Activated naive CD4-positive, alpha-beta T cell treated with anti-CD3 and anti-CD28 coated beads for 36 hours (primary cell): ENCODE measurements at places on chromosomes 3 and 15.

GRCh38 chr3:49673715-49674496, at the start of gene APEH:
Gene APEH (plus strand): TSS chr3:49674351. CDS start chr3:49674402, 51 bp downstream.
- DNase-seq = peak; percentile 99

GRCh38 chr15:57527382-57528091, 64.2 kb upstream of the MYZAP start:
- DNase-seq = peak; percentile 13

DNA sequence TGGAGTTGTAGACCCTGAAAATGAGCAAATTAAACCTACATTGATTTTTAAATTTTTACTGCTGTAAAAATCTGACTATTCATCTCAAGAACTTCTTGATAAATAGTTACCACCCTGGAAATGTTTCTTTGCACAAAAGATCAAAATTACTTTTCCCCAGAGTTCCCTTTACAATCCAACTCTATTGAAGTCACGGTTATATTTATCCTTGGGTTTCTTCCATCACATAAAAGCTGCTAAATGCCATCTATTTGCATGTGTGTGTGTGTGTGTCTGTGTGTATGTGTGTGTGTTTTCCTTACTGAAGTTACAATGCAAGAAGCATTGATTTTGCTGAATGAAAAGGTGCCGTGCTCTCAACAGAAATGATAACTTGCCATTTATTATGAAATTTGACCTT, 1273.0 kb downstream of the ROBO2 start:
- DNase-seq = no peak

DNA sequence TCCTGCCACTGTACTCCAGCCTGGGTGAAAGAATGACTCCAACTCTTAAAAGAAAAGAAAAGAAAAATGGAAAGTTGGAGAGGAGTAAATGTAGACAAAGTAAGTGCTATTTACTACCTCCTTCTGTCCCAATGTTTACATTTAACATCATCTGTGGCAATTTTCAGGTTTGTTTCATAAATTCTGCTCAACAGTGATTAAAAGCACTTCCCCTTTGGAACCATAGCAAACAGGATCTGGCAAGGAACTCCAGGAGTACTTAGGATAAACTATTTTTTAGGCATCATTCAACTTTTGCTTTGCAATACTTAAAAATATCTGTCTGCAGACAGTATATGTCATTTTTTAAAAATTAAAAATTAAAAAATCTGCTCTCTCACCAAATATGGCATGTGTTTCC, 5.5 kb upstream of the CX3CR1 start:
- DNase-seq = no peak

- DNase-seq = no peak
Observed at GRCh38 chr15:40043927-40044716, 5.1 kb upstream of the SRP14 start.

DNA sequence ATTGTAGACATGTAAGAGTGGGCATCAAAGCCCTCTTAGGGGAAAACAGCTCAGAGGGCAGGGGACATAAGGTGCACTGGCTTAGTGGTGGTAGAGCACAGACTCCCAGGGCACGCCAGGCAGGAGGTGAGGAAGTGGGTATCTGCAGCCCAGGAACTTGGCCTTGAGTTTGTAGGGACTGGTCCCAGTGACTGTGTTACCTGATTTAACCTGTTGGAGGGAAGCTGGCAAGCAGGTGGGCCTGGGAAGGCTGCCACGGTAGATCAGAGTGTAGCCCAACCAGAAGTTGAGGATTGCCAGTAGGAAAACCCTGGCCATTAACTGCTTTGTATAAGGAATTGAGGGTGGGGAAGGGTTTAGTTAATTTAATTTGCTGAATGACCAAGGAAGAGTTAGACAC, 417.5 kb upstream of the C2CD4B start:
- DNase-seq = no peak

DNA sequence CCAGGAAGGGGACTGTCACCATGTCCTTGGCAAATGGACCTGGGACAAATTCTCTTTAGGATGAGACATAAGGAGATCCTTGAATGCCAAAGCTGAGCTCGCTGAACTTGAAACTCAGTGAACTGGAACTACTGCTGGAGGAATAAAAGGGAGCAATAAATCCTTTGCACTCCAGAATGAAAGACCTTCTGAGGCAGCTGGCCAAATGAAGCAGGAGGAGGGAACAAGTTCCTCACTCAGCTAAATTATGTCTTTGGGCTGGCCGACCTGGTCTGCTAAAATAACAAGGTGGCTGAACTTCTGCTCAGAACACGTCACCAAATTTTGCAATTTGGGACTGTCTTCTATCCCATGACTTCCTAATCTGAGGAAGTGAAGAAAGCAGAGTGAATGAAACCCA, 314.7 kb downstream of the LPP start:
- DNase-seq = no peak

GRCh38 chr3:14126887-14127505, 2.1 kb downstream of the TMEM43 start:
- no peak for DNase-seq

DNA sequence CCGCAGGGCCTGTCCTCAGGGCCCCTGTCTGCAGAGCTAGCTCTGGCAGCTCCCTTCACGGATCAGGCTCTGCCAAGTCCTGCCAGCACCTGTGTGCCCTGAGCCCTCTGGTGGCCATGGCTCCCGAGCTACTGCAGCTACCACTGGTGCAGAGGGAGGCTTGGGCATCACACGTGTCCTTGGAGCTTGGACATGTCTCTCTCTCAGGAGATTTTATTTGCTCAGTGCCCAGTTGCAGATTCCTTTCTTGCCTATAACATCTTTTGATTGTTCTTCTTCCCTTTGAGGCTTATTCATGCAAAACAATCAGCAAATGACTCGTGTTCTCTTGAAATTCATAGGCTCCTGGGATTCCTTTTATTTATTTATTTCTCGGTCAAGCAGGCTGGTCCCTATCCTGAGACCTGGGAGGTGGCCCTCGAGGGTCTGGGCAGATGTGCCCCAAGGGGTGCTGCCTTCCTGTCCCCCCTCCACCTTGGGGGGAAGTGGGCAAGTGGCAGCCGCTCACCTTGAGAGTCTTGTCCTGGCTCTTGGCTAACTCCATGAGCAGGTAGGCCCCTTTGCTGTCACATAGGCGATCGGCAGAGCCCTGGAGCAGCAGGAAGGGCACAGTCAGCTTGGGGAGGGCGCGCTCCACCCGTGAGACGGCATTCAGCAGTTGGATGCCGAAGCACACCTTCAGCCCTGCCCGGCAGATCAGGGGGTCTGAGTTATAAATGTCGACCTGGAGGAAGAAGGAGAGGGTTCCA, 21.9 kb downstream of the ABTB1 start:
- peak; percentile 63 for DNase-seq

- no peak for DNase-seq
Observed at GRCh38 chr3:197329382-197329781, 31.0 kb upstream of the DLG1 start.

DNA sequence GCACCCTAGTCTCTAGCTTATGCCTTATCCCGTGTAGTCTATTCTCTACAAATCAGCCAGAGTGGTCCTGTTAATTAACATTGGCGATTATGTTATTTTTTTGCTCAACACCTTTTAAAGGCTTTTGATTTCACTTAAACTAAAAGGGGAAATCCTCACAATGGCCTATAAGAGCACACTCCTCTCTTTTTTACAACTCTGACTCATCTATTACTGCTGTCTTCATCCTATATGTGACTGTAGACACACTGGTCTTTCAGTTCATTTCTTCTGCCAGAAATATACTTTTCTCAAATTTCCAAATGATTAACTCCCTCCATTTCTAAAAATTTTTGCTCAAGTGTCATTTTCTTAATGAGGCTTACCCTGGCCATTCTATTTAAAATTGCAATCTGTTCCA, 143.4 kb downstream of the NSUN3 start:
- DNase-seq = no peak

DNA sequence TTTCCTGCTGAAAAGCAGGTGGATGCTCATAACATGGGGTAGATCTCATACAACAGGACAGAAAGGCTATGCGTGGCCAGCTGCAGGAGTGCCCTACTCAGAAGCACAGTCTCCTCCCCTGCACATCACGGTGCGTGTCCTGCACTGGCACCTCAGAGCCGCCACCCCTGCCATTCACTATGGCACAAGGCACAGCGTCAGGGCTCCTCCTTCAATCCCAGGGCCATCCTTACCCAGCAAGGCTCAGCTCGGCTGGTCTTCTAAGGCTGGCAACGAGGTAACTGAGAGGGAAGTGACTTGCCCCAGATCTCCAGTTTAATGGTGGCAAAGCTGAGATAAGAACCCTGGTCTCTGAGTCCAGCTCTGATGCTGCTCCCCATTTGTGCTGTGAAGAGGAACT, 97.1 kb downstream of the CPN2 start:
- no peak for DNase-seq

- no peak for DNase-seq
Observed at GRCh38 chr3:78402720-78403119, 1362.8 kb downstream of the ROBO2 start.

DNA sequence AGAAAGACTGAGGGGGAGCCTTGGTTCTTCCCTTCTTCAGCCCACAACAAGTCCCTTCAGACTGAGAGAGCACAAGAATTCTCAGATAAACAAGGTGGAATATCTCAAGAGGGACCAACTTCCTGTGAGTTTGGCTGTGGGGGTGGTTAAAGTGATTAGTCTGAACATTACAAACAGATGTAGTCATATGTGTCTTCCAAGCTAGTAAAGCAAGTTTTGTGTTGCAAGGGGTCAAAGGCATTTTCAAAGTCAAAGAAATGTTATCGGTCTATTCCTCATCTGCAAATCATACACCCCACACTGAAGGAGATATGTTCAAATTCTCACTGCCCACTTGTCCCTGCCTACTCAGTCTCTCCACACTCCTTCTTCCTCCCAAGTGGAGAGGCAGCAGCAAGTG, 242.5 kb downstream of the FAM43A start:
- DNase-seq = no peak

DNA sequence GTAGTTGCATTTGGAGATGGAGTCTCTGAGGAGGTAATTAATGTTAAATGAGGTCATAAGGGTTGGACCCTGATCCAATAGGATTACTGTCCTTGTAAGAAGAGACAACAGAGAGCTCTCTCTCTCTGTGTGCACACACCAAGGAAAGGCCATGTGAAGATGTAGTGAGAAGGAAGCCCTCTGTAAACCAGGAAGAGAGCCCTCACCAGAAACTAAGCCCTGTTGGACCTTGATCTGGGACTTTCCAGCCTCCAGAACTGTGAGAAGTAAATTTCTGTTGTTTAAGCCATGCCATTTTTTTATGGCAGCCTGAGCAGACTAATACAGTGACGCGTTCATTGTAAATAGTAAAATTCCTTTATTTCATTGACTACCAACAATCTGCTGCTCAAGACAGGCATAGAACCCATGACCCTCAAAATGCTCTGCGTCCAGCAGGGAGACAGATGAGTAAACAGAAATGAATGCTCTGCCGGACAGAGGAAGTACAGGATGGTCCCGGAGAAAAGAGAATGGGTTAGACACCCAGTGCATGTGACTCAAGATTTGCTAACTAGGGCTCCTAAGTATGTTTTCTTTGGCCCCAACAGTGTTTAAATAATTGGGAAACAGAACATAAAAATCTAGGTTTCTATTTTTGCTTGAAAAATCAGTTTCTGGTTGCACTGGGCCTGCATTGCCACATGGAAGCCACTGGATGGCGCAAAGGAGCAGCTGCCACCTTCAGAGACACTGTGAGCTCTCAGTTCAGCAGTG, 37.9 kb upstream of the TNFAIP8L3 start:
- peak; percentile 22 for DNase-seq

- no peak for DNase-seq
Observed at GRCh38 chr3:74789111-74789510, 174.7 kb upstream of the CNTN3 start.

DNA sequence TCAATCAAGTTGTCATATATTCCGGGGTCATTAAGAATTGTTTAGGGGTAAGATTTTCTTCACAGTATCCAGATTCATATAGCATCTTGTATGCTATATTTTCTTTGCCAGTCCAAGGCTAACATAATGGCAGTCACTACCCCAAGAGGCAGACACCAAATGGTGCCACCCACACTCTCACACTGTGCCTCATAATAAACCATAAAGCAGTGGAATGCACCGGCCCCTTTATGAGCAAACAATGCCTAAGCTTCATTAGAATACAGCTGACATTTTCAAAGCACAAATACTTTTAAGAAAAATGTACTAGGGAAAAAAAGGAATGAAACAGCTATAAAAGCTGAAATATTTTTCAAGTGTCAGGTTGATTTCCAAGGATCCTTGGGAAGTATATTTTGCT, 121.6 kb downstream of the TFDP2 start:
- peak; percentile 73 for DNase-seq

DNA sequence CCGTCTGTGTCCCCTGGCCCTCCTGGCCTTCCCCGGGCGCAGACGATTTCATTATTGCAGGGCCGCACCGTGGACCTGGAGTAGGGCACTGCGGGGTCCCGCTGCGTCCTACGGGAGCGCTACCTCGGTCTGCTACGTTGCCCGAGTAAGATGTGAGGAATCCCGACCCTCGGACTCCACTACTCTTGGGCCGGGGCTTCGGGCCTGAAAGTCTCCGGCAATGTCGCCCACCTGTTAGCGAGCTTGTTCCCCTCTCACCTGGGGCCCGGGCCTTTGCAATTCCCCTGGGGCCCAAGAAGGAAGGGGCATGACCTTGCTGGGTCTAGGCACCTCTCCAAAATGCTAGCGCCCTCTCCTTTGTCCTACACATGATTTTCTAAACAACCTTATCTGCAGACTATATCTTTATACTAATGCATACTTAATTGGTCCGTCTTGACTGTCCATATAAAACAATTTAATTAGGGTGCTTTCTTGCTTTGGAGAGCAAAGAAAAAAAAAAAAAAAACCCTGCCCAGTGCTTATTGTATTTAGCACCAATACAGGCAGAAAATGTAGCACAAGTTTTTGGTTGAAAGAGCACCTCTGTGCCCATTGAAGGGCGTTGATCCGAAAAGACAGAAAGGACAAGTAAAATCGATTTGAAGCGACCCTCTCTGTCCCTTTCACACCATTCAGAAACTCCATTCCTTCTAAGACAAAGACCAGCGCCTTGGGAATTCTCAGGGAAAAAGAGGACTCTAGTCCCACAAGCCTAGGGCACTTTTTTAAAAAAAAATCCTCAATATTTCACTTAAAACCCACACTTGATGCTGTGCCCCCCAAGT, 7.0 kb upstream of the NR2F2 start:
- DNase-seq = no peak

DNA sequence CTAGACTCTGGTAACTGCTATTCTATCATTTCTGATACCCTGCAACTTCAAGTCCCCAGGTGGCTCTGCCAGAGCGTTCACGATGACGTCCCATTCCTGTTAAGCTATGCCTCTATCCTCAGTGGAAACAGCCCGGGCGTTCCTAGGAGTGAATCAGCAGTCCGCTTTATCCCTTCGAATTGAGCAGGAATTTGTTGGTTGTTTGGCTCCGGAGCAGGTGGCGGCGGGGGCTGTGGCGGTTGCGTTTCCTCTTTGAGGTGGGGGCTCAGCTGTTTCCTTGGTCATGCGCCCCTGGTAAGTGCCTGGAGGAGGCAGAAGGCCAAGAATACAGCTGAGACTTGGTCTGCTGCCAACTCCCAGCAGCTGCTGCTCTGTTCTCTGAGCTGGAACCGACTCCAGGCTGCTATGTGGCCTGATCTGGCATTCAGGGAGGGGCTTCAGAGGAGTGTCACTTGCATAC, 25.2 kb downstream of the ARPP21 start:
- no peak for DNase-seq
